ENCODE measurements at places on chromosomes 11 and 22.

GRCh38 chr22:17085277-17086181 is 729 bp downstream of the IL17RA start:
- no peak for DNase-seq

DNA sequence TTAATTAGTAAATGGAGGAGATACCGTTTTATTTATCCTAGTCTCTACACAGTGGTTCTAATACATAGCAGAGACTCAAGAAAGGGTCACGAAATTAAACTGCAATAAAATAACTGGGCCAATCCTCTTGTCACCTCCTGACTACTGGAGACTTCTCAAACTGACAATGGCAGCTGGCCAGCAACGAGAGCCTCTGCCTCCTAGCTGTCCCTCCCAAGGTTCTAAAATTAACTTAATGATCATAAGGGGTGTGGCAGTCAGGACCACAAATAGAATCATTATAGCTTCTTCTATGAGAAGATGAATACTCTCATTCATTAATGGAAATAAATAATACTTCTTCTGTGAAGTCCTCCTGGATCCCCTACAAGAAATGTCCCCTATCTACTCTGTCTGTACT is 63.8 kb upstream of the APOA1 start:
- no peak for DNase-seq

DNA sequence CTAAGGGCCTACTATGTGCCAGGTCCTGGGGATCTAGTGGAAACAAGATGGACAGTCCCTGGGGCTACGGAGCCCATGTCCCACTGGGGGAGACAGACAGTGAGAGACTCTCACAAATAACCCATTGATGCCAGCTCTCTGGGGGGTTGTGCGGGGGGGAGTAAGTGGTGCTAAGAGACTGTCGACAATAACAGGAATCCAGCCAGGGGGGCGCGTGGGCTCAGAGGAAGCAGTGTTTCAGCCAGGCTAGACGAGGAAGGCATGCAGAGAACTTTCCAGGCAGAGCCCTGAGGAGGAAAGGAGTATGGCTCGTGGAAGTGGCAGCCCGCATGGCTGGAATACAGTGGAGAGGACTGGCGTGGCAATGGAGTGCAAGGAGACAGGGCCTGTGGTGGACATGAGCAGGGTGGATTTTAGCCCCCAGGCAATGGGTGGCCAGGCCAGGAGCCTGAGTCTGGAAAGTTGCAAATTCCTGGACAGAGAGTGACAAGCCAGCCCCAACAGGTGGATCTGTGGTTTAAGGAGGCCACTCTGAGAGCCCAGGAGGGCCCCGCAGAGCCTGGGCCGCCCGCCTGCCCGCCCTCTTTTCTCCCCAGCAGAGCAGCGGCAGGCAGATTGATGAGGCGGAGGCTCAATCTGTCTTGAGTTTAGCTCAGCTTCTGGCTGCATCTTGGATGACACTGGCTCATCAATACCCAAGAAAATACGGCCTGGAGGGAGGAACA is 40.0 kb upstream of the TCF20 start:
- DNase-seq, result no peak

- no peak for DNase-seq
Observed at GRCh38 chr11:66891851-66892660, 35.2 kb downstream of the LRFN4 start.

GRCh38 chr22:38260761-38261681 is 11.8 kb downstream of the TMEM184B start:
- DNase-seq, result no peak

- DNase-seq, result no peak
Observed at GRCh38 chr22:36599771-36600170, 70.8 kb upstream of the EIF3D start.

DNA sequence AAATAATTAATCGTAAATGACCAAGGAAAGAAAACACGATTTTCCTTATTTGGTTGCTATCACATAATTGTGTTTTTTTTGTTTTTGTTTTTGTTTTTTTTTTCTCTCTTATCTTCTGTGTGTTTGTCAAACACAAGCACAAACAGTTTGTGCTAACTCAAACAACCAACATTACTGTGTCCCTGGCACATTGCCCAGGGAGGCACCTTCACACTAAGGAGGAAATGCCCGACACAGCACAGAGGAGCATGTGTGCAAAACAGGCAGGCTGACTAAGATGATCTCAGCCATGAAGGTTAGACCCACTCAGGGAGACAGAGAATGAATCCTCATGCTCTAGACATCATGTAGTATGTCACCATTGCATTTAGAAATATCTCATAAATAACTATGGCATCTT is 130.1 kb downstream of the SOX6 start:
- DNase-seq, result no peak

DNA sequence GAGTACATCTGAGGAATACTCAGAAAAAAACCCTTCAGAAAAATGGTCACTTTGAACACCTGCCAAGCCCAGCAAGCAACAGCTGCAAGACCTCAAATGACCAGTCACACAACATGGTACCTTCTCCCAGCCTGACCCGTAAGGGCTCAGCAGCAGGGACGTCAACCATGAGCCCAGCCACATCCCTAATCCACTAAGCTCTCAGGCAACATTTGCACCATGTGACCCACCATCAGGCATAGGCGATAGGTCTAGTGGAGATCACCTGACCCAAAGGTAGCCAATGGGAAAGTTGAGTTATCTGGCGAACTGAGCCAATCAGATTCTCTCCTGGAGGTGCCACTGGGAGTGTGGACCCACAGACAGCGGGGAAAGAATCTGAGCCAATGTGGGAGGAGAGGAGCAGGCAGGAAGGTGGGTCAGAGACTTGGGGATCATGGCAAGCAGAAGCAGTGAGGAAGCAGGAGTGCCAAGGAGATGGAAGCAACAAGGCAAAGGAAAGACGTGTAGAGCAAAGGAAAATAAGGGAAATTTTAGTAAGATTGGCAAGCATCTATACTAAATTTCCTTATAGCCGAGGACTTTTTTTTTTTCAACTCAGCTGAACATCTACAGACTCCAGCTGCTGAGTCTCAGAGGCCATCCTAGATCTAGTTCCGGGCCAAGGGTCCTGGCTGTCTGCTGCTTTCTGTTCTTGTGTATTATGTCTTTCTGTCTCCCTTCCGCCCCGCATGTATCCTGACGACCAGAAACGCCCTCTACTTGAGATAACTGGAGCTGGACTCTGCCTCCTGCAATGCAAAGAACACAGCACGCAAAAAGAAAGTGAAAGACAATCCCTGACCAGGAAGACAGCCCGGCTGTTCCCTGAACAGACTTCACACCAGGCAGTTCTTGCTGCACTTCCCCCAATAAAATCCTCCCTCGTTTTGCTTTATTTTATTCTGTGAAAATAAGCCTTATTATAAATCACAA is 11.0 kb upstream of the PLAAT2 start:
- no peak for DNase-seq

GRCh38 chr11:93166862-93167261 is 30.9 kb downstream of the SLC36A4 start:
- DNase-seq, result peak; percentile 42

DNA sequence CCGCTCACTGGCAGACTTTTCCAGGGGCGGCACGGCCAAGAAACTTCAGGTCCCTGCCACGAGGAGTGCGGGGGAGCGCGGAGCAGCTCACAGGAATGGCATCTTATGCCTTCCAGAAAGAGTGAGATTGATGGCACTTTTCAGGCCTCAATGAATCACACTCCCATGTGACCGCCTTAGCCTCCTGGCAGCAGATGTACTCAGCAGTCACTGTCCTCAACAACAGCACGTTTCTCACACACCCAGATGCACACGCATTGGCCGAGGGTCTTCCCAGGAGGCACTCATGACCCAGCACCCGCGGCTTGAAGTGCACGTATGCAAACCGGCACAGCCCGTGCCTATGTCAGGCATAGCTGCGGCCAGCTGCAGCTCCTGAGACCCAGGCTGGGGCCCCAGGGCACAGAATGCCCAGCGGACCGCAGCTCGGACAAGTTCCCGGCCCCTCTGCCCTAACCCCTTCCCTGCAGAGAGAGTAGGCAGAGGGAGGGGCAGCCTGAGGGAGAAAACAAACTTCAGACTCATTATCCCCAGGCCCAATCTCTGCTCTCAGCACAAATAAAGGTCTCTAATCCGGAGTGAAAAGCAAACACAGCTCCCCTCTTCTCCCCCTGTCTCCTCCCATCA is 48.3 kb downstream of the RPUSD4 start:
- DNase-seq, result no peak

DNA sequence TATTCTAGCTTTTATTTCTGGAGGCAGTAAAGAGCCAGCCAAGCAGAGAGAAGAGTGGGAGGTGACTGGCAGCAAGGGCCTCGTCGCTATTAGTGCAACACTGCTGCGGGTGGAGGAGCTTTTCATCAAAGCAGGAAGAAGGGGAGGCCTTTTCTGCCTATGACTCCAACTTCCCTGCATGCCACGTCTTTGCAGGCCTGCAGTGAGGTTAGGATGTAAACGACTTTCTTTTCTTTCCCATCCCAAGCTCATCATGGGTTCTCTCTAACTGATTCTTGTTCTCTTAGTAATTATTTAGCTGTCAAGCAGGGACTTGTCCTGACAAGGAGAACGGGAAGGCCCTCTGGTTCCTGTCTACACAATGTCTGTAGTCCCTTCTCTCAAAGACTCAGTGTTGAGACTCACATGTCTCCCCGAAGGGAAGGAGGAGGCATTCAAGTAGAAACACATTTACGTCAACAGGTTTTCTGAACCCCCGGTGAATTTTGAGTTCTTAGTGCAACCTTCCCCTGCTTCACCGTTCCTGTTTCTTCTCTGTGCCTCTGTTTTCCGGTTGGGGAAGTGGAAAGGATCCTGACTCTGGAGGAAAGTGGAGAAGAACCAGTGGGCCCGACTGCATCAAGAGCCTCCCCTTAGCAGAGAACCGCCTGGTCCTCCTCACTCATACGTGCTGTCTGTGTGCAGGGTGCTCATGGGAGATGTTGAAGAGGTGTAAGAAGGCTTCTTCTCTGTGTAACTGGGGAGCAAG is 56.9 kb downstream of the PACS1 start:
- peak; percentile 60 for DNase-seq

GRCh38 chr22:19885841-19886592 is 31.3 kb upstream of the GNB1L start:
- no peak for DNase-seq

DNA sequence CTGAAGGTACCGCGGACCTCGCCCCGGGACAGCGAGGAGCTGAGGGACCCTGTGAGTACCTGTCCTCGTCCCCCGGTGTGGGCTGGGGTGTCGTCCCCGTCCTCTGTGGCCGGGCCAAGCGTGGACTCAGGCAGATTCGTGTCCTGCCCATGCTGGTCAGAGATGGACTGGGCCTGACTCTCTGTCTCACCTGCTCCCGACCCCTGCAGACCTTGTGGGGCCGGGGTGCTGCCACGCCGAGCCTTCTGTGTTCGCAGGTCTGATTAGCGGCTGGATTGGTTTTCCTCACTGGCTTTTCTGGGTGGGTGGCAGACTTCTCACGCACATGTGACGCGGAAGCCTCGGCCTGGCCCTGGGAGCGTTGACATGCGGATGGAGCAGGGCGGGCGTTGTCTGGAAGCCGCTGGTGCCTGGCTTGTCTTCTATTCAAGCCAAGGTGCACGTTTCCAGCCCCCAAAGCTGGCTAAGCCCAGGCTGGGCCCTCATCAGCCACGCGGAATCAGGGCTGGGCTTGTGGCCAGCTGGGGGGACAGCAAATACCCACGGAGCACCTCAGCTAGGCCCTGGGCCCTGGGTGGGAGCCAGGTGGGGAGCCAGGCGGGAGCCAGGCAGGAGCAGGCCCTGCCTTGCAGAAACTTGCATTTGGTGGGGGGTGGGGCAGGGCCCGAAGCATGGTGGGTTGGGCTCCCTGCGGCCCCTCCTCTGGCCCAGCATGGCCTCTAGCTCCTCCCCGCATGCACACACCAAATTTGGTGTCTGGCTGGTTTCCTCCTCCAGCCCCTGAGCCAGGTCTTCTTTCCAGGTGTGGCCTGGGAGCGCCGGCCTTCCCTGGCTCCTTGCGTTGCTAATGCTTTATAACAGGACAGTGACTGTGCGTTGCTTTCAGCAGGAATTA is 7.0 kb downstream of the GRAMD4 start:
- DNase-seq, result no peak

GRCh38 chr11:27081056-27081455 is 40.4 kb downstream of the BBOX1 start:
- no peak for DNase-seq

DNA sequence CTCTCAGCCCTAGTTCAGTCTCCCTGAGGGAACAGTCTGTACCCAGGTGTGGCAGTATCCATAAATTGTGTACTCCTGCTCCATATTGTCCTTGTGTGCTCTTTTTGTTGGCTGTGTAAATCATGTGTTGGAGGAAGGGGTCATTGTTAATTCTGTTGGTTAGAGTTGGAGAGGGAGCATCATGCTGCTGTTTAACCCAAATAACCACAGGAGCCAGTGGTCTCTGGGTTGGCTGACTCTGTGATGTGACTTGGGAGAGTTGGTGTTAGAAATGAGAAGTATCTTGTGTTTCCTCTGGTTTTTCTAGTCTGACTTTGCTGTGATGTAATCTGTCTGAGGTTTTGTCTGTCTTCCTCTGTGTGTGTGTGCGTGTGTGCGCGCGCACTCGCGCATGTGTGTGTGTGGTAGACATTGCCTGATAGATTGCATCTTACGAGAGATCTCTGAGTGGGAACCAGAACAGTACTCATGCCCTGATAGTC is 30.5 kb downstream of the CTNND1 start:
- DNase-seq, result peak; percentile 97

Measured in GF-D8 (cell line).